Uterus (tissue), 4 donors: ENCODE measurements at places on chromosomes 2 and 18. TPM values are rescaled to one million over a fixed set of nuclear protein-coding genes. Genes with fewer than 3 reads are reported as not detected.

ELOA2 gene
- not detected for total RNA-seq

AP1S3 gene
- 2.0 TPM for total RNA-seq

LRP1B gene
- total RNA-seq: 0.29 TPM

UPP2 gene
- total RNA-seq: not detected

GRCh38 chr2:74179063-74179865 is 585 bp upstream of the MOB1A start:
- DNase-seq: no peak

GRCh38 chr2:86335865-86336674 is 1.4 kb downstream of the REEP1 start:
- no peak for DNase-seq

DNA sequence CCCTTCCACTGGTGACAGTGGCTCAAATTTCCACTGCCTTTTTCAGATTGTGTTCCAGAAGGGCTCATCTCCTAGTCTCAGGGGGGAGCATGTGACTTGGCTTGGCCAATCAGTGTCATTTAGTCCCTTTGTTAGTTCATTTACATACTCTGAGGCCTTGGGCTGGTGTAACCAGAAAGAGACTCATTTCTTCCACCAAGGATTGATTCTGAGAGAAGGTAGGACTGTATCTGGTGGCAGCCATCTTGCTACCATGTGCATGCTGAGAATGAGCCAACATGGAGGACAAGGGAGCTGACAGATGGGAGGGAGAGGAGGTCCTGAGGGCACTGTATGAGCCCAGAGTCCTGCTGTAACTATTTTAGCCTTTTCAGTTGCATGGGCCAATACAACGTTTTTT is 191.7 kb downstream of the THSD7B start:
- no peak for DNase-seq

- no peak for DNase-seq
Observed at GRCh38 chr18:54218299-54218698, 6.2 kb downstream of the MBD2 start.

GRCh38 chr2:172969166-172969565 is 106.5 kb upstream of the MAP3K20 start:
- no peak for DNase-seq

DNA sequence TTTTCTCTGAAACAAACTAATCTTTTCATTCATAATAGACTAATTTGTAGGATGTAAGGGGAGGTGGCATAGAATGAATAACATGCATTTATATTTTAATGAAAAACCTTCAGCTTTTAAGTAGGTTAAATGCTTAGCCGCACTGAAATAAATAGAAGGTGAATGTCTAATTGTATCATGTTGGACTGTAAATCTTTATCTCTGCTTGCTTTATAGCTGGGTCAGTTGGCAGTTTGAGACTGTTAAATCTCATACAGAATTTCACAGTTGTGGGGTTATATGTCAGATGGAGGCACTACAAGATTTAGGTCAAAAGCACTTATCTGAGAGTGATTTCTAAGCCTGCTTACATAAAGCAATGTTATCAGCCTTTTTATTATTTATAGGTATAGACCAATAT is 174.7 kb upstream of the SIX3 start:
- DNase-seq: no peak

DNA sequence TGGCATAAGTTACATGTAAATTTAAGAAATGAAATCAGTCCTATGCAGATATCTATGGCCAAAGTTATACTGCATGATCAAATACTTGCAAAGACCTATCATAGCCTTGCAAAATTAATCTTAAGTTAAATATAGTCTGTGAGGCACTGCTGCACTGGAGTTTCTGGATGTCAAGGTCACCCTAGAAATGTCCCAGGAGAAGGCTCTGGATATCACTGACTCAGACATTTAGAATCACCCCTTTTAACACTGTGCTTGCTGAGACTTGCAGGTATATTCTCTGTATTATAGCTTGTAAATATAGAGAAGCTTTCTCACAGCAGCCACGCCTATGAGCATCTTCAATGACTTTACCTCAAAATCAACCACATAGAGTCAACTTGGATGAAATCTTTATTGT is 51.5 kb downstream of the ETAA1 start:
- no peak for DNase-seq

DNA sequence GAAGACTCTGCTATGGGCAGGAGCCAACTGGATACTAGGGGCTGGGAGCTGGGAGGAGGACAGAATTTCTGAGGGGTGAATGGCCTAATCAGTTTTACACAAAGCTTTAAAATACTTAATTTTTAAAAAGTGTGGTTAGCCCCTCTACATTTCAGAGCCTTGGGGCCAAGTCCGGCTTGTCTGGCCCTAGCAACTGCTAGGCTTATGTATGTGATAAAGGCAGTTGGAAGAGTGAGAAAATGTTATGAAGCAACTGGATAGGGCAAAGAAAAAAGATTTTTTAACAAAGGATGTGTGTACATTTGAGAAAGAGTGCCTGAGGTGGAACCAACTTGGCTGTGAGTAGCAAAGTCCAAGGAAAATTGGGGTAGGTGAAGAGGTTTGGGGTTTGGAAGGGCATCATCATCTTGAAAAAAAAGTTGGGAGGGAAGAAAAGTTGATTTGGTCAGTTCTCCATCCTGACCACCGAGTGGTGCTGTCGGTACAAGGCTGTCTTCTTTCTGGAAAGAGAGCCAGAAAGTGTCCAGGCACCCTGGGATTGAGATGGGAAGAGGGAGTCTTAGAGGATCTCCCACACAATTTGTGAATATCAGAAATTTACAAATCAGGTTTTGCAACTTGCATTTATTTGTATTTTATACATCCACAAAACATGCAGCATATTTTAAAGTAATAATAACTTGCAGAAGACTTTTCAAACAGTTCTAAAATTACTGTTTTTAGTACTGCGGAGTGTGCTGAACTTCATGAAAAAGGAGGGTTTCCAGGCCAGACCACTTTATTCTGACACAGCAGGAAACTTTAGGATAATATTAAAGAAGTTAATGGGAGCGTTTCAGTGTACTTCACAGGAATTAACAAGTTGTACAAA is 10.5 kb upstream of the CDK15 start:
- no peak for DNase-seq

DNA sequence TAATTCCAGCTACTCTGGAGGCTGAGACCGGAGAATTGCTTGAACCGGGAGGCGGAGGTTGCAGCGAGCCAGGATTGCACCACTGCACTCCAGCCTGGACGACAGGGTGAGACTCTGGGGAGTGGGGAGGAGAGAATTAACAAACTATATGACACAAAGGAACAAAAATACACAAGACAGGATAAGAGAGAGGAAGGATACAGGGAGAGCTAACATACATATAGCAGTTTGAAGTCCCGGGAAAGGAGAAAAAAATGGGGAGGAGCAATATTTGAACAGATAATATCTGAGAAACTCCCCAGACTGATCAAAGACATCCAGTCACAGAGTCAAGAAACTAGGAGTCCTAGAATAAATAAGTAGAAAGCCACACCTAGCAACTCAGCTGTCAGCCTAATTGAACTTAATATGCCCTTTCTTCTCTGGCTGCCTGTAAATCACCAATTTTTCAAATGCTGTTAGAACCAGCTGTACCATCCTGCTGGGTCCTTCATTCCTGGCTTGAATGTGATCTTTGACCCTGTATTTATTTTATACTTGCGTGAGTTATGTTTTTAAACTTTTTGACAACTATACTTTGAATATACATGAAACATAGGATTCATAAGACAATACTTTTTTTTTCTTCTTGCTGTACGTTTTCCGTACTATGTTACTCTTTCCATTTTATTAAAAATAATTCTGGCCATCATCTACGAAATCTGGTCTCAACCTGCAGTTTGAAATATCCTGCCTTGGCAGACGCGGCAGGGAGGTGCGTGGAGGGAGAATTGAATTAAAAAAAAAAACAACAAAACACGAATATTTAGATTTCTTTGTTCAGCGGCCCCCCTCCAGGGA is 876 bp upstream of the CYP27A1 start:
- no peak for DNase-seq

DNA sequence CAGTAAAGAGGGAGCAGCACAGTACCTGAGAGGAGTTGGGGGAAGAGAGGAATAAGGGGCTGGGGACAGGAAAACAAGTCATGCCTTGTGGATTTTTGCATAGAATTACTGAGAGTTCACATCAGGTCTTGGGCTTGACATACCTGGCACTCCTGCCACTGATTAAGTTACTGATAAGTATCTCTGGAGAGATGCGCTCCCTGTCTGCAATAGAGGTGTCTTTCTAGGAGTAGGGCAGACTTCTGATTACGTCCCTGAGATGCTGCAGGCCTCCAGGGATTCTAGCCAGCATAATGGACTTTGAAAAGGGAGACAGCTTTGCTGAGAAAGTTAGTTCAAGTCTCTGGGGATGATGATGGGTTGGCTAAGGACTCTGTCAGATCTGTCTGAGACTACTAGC is 69.4 kb downstream of the CHRNA1 start:
- no peak for DNase-seq

DNA sequence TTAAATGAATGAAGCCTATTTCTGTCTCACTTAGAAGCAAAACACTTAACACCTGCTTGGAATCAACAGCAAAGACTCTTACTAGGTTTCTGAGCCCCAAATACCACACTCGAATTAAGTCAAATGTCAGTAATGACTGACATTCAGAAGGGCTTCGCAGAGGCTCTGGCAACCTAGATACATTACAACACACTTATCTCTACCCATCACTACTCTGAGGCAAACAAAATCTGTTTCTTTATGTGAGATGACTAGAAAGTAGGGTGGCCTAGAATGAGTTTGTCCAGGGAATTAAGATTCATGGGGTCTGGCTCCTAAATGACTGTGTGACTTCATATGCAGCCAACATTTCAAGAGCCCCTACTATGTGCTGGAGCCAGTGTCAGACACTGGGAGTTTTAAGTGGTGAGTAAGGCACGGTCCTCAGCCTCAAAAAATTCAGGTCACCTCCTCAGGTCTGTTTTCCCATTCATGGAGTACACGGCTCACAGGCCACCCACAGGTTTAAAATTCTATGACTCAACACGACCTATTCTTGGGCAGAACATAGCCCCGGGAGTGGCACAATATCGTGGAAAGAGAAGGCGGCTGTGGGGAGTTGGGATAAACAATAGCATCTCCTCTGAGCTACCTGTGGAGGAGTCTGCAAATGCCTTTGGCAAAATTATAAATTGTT is 150.3 kb upstream of the ZFP36L2 start:
- DNase-seq: no peak

- DNase-seq: no peak
Observed at GRCh38 chr18:35084494-35085449, 43.6 kb downstream of the MAPRE2 start.

DNA sequence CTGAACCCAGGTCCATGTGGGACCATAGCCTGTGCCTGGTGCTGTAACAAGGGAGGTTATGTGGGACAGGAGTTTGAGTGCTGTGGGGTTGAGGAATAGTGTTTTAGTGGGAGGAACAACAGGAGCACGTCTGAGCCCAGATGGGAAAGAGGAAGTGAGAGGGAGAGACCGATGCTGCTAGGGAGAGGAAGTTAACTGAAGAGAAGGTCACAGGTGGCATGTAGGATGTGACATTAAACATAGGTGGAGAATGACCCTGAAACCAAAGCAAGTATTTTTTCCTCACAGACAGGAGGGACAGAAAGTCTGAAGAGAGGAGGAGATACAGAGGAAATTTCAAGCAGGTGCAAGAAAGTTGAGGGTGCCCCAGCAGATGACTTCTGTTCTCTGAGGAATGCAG is 87.8 kb downstream of the ACOXL start:
- no peak for DNase-seq

DNA sequence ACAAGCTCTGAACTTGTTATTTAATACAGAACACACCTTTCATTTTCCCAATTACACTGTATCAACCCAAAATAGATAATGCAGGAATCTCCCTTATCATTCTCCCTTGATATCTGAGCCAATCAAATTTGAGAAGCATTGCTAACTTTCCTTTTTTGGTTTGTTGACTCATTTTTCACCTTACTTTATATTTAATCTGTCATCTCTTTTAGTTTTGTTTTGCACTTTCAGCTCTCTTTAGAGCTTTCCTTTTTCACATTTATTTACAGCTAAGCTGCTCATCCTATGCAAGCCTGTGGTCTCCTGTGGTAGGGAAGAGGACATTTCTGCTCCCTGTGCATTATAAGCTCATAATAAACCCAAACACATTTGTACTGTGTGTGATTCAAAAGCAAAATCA is 50.1 kb downstream of the ITGAV start:
- no peak for DNase-seq

GRCh38 chr2:160169988-160170387 is 30.1 kb downstream of the ITGB6 start:
- DNase-seq: no peak

DNA sequence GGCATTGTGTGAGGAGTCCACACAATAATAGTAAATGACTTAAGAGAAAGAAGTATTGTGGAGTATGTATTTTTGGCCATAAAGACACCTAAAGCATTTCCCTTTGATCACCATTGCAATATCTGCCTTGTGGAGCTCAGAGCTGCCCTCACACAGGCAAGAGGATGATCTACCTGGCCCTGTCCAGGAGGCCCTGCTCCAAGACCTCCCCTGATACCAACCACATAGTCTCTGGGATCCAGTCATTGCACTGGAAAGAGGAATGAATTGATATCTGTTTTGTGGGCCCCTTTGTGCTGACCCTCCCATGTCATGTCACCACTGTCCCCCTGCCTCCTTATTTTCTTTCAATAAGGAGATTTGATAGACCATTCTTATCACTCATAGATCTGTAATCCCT is 430.6 kb upstream of the TNP1 start:
- DNase-seq: no peak

DNA sequence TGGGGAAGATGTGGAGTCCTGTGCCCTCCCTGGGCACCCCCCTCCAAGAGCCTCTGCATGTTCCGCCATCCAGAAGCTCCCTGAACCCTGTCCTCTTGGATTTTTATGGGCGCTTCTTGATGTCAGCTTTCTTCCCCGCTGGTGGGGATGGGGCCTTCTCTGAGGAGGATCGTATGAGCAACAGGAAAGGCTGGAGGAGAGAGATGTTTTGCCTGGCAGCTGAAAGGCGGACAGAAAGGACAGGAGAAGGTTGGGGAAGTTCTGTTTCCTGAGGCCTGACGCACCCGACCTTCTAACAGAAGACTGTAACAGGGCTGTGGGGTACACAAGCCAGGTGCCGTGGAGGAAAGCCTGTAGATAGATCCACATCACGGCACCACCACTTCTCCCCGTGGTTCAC is 238.8 kb downstream of the LDLRAD4 start:
- DNase-seq: no peak

DNA sequence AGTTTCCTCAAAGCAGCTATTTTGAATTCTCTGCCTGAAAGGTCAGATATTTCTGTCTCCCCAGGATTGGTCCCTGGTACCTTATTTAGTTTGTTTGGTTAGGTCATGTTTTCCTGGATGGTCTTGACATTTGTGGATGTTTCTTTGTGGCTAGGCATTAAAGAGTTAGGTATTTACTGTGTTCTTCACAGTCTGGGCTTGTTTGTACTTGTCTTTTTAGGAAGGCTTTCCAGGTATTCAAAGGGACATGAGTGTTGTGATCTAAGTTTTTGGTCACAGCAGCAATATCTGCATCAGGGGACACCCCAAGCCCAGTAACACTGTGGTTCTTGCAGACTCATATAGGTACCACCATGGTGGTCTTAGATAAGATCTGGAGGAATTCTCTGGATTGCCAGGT is 11.8 kb downstream of the MYO3B start:
- DNase-seq: no peak

- DNase-seq: no peak
Observed at GRCh38 chr2:170214309-170214948, 36.5 kb downstream of the MYO3B start.

GRCh38 chr2:125596612-125597011 is 1059.3 kb upstream of the GYPC start:
- DNase-seq: no peak

- DNase-seq: no peak
Observed at GRCh38 chr2:158600155-158600802, 143.5 kb downstream of the PKP4 start.
